ENCODE measurements at places on chromosomes 5 and 9.

DNA sequence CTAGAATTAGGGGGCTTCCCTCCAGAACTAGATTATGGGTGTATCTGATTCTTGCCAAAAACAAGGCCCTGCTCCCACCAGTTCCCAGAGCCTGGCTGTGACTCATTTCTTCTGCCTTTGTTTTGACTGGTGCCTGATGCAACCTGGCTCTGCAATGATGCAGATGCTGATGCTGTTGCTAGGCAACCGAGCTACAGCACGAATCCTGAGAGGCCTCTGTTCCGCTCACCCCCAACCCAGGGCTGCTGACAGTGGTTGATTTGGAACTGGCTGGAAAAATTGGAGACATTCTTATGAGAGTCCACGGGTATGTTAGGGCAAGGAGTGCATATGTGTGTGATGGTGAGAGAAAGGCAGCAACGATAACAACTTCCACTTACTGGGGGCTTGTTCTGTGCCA, 100.3 kb downstream of the NSG2 start:
- DNase-seq, result peak; percentile 94

- no peak for DNase-seq
Observed at GRCh38 chr9:114348261-114348905, 18.7 kb downstream of the ORM2 start.

- no peak for DNase-seq
Observed at GRCh38 chr5:180296771-180297170, 4.9 kb upstream of the MAPK9 start.

DNA sequence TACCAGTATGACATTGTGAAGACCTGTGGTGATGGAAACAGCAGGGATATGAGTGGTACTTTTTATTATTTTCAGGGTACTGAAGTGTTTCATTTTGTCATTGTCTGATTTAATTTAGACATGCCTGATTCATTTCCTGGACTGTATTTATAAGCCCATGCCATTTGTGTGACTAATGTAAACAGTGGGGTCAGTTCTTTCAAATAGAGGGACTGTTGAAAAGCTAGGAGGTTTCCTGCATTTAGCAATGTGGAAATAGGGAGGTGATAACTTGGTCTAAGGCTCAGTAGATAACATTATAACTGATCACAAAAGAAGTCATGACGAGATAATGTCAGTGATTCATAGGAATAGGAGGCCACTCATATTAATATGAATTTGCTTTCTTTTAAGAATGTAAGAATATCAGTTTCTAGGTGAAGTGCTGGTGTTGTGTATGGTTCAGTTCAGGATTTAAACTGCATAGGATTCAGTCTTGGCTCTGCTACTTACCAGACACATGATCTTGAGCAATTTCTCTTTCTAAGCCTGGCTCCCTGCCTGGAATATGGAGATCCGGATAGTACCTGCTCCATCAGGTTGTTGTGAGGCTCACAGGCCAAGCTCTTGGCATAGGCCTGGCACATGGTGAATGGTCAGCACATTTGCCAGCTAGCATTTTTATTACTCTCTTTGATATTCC, 7.5 kb downstream of the RASGRF2 start:
- no peak for DNase-seq

- no peak for DNase-seq
Observed at GRCh38 chr5:158805195-158805594, 294.5 kb downstream of the EBF1 start.

- DNase-seq, result peak; percentile 66
Observed at GRCh38 chr9:88574953-88575352, 40.0 kb downstream of the NXNL2 start.

DNA sequence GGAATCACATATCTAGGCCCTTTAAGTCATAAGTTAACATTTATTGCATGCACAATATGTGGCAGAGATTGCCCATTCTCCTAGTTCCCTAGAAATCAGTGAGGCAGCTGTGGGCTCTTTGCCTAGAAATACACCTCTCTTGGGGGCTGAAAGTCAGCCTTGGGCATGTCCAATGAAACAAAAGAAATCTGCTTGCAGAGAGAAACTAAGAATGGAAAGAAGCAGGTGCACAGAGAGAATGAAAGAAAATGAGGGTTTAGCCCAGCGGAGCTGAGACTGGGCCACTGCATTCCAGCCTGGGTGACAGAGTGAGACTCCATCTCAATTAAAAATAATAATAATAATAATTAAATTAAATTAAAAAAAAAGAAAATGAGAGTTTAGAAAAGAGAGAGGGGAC, 57.3 kb upstream of the DAB2 start:
- no peak for DNase-seq

DNA sequence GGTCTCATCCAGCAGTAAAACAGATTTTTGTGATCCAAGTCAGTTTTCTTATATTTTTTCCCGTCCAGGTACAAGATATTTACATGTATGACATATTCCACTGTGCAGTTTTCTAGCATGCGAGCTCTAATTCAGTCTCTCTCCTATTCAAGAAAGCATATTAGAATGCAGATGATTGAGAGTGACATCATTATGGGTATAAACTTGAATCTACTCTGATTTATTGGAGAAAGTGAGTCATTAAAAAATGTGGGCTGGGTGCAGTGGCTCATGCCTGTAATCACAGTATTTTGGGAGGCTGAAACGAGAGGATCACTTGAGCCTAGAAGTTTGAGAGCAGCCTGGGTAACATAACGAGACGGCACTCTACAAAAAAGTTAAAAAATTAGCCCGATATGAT, 6.2 kb downstream of the FER start:
- DNase-seq, result no peak

DNA sequence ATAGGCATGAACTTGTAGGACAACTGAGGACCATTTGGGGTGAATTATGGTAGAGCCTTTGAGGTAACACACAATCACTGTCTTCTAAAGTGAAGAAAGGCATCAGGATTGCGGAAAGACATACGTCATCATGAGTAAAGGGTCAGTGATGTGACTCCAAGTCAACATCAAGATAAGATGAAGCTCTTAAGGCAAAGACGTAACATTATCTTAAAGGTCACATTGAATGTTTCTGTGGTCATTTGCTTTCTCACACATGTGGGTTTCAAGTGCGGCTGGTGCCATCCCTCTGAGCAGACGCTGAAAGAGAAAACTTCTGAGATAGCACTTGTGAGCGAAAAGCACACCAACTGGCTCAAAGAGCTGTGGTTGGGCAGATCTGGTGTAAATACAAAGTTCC, 63.3 kb upstream of the GRAMD2B start:
- no peak for DNase-seq

DNA sequence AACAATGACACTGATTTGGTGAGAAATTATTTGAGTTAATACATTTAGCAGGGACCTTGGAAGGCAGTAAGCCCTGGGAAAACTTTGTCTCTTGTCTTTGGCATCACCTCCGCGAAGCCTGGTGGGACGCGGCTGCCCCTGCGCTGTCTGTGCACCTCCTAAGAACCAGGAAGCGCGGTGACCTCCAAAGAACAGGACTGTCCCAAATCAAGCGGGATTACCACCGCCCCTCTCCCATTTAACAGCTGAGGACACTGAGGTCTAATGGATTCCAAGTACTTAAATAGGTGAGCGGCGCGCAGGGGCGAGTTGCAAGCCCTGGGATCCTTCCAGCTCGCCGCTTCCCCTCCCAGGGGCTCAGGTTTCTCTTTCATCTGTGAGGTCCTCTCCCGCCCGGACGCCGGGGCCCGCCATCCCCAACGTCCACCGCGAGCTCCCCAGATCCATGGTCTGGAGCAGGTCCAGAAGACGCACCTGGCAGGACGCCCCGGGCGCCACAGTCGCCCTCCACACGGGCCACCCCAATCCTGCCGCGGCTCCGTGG, 432 bp downstream of the STARD4 start:
- DNase-seq, result peak; percentile 45

- DNase-seq, result no peak
Observed at GRCh38 chr5:176901260-176902101, 2.3 kb upstream of the HK3 start.

GRCh38 chr5:6535594-6535993, 86.9 kb downstream of the UBE2QL1 start:
- no peak for DNase-seq

DNA sequence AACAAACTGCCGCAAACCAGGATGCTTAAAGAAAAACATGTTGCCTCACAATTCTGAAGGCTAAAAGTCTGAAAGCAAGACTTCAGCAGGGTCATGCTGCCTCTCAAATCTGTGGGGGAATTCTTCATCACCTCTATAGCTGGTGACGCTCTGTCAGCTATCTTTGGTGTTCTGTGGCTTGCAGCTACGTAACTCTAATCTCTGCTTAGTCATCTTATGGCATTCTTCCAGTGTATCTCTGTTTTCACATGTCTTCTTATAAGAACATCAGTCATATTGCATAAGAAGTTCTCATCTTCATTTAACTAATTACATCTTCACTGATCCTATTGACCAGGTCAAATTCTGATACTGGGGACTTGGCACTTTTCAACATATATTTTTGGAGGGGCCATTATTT, 243.0 kb downstream of the CDH10 start:
- no peak for DNase-seq

DNA sequence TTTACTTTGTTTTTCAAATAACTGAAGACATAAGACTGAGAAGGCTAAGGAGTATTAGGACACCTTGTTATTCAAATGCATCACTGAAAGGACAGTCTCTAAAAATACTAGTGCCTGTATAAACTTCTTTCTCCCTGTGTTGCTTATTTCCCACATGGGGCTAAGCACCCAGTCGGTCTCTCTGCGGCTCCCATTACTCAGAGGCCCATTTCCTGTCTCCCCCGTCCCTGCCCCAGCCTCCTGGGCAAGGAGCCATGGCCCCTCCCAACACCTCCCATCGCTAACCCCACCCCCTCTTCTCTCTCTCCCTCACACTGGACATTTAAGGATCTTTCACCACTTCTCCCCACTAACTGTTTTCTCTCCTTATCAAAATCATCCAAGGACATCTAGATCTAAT, 81.9 kb downstream of the EBF1 start:
- DNase-seq, result no peak

DNA sequence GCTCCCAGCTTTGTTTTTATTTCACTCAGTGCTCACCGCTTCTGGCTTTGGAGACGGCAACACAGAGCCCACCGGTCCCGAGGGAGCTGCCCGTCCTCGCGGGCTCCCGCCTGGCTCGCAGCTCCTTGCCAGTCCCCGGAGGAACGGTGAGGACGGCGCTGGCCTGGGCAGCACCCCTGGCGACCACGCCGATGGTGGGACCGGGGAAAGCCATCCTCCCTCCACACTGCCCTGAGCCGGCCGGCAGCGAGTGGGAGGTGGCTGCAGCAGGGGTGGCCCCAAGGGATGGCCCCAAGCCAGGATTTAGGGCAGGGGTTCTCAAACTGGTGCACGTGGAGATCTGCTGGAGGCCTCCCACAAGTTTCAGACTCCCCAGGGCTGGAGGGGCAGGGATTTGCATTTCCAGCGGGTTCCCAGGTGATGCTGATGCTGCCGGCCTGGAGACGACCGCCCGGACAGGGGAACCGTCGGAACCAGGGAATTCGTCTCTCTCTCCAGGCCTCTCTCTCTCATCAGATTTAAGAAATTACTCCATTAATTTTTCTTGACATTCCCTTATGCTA, 293.2 kb upstream of the IRX4 start:
- DNase-seq, result no peak

DNA sequence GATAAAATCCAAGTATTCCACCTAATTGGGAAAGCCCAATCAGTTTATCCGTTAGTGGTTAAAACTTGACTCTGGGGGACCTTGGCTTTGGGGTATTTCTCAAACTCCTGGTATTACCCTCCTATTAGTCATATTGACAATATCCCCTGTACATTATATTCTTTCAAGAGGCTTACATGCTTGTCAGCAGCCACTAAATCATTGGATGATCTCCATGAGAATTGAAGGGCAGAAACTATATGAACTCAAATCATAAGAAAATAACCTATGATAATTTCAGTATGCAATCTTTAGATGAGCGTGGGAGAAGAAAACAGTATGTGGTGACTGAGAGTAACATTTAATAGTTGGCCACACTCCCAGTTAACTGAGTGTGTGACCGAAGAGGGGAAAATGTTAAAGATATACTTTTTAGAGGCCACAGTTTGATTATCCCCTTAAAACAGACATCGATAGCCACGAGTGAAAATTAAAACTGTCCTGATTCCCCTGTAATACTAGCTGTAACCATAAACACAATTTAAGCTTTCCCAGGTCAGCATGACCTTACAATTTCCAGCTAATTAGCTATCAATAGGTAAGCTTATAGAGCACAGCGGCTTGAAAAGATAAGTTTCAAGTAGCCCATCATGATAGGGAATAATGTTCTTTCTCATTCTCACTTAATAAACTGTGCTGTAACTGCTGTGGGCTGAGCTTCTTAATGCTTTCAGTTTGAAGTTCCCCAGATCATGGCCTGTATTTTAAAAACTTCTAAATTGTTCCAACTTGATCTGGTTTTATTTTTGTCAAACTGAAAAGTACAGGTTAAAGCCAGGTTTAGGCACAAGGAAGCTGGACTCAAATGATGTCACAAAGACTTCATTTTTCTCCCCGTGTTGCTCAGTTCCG, 58.6 kb downstream of the PUM3 start:
- no peak for DNase-seq

DNA sequence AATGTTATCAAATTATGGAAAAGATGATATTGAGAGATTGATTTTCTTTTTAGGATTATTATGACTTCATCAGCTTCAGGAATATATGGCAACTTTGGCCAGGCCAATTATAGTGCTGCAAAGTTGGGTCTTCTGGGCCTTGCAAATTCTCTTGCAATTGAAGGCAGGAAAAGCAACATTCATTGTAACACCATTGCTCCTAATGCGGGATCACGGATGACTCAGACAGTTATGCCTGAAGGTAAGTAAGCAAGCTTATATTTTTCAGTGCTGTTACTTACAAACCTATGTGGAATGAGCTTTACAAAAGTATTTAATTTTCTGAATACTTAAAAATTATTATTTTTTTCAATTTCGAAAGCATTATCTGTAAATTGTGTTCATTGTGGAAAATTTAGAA, 26.5 kb downstream of the HSD17B4 start:
- DNase-seq, result no peak

- no peak for DNase-seq
Observed at GRCh38 chr9:25260046-25260445, 418.2 kb downstream of the TUSC1 start.

- no peak for DNase-seq
Observed at GRCh38 chr5:42944989-42945388, 95.1 kb downstream of the ANXA2R start.

DNA sequence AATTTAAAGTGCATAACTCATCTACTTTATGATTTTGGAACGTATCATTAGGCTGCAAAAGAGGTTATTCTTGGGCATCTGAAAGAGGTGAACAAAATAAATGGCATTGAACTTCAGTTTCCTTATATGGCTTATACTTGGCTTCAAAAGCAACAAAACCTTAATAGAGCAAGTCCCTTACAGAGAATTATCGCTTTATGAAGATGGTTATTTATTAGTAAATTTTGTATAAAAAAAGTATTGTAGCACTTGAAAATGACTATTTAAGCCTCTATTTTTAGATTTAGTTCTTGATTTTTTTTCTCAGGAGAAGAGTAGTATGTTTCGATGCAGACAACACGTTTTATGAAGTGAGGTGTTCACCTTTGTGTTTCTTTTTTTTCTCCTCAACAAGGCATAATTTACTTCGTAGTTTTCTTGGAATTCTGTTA, 2.0 kb downstream of the ERBIN start:
- no peak for DNase-seq

GRCh38 chr5:63727583-63727982, 234.7 kb downstream of the HTR1A start:
- no peak for DNase-seq

All from Ammon's horn (tissue), 1 donor.